ENCODE measurements at places on chromosomes 16 and 17.

DNA sequence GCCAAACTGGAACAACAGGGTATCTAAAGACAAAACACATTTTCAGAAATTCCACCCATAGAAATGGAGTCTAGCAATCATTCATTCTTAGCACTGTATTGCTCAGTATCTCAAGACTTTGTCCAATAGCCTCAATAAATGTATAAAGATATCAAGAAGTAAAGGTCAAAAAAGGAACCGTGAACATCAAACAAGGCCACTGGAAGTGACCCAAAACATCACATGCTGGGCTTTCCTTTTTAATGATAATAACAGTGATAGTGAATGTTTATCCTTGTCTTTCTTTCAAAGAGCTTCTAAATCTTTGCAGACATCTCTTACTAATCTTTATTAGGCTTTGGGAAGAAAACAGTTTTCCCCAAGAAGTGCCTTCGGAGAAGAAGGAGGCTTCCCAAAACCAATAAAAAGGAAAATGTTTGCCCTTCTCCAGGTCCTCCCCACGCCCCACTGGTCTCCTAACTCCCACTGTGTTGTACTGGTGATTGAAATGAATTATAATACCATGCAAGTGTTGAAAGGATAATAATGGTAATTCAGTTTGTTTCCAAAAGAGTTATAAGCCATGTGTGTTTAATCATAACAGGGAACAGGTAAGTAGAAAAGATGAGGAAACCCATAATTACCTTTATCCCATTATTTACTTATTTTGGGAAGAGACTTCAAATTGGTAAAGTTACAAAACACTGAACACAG is 18.6 kb downstream of the RNF43 start:
- no peak for DNase-seq

DNA sequence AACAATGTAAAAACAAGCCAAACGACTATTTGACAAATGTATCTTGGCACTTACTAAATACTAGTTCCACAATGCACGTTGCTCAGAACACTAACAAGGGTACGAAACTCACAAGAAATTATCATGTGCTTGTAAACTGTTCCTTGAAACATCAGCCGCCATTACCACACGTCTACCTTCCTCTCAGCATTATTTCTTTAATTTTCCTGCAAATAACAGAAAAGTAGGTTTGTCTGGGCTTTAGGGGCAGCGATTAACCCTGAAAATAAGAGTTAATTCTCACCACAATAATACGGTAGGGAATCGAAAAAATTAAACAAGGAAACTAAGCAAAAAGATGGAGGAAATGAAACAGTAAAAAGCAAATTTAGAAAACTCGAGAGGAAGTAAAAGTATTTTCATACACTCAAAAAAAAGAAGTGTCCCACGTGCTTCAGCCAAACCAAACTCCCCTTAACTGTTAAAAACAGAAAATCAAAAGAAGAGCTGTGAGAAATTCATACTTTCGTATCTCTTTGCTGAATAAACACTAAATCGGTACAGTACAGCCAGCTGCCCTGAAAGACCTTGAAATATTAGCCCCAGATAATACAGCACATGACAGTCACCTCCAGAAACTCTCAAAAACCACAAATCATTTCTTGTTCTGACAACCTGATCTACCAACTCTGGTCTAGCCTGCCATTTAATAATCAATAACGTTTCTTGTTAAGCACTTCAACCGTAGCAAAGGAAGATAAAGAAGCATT is 1.2 kb downstream of the ARHGAP17 start:
- peak; percentile 81 for DNase-seq

- no peak for DNase-seq
Observed at GRCh38 chr16:1861730-1862129, 10.2 kb downstream of the MEIOB start.

- DNase-seq: no peak
Observed at GRCh38 chr17:13405807-13406206, 195.9 kb downstream of the HS3ST3A1 start.

DNA sequence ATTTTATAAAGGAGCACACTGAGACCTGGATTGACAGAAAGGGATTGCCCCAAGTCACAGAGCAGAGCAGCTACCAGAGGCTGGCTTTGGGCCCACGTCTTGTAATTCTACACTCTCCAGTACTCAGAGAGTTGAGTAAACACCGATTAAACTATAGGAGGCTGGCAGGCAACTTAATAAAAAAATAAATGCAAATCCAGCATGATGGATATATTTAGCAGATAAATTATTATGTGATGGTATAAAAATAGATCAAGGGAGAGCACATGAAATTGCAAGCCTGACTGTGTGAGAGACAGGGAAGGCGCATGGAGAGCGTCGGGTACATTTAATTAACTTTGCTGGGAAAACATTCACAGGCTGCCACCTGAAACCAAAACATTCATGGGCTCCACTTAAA is 87.7 kb upstream of the CCL2 start:
- DNase-seq: no peak

All from GM12864 (cell line).